Lower lobe of right lung (tissue), 2 donors: ENCODE measurements at places on chromosomes 12 and 14. TPM values are rescaled to one million over a fixed set of nuclear protein-coding genes. Genes with fewer than 3 reads are reported as not detected.

GRCh38 chr12:89960011-89960507 lies 251.4 kb upstream of the ATP2B1 start:
- DNase-seq, result no peak
- no peaks in the 10 kb centered on the region for H3K4me1 ChIP-seq
- H3K4me3 ChIP-seq, result no peak overlapping the region
- no peaks in the 10 kb centered on the region for H3K27me3 ChIP-seq

GRCh38 chr12:121224591-121224990 lies 14.7 kb downstream of the P2RX4 start:
- H3K4me1 ChIP-seq, result peaks cover 4% of the 10 kb centered on the region
- no peak for DNase-seq
- no peak overlapping the region for H3K27ac ChIP-seq
- no peak overlapping the region for H3K4me3 ChIP-seq

- no peak for DNase-seq
- no peaks in the 10 kb centered on the region for H3K36me3 ChIP-seq
- H3K27me3 ChIP-seq, result no peaks in the 10 kb centered on the region
These were observed 69.0 kb upstream of the RERGL start for GRCh38 chr12:18158774-18159557.

GRCh38 chr12:85390266-85390665 lies 110.2 kb downstream of the ALX1 start:
- DNase-seq, result no peak
- H3K4me1 ChIP-seq, result no peaks in the 10 kb centered on the region
- no peaks in the 10 kb centered on the region for H3K36me3 ChIP-seq
- no peaks in the 10 kb centered on the region for H3K27me3 ChIP-seq
- H3K4me3 ChIP-seq, result no peak overlapping the region

The NGB gene
- total RNA-seq, result not detected

The CLEC2D gene
- total RNA-seq, result 13.9 TPM
